ENCODE measurements at places on chromosomes 4 and X.

GRCh38 chrX:21427086-21427485 is 52.9 kb downstream of the CNKSR2 start:
- DNase-seq: no peak

GRCh38 chr4:112940336-112940735 is 109.1 kb upstream of the ANK2 start:
- DNase-seq: no peak

DNA sequence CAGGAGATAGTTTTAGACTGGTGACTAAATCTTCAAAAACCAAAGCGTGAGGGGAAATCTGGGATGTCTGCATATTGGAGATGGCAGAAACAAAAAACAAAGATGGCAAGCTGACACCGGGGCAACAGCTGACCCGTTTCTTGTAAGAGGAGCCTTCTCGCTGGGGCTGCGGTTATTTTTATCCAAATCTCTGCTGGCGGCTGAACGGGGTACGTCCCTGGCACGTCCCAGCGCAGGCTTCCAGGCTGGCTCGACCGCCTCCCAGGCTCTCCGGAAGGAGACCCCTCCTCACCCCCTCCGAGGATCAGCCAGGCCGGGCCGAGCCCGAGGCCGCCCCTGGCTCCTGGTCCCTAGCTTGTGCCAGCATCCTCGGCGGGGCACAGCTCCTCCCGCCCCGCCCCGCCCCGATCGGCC is 403 bp downstream of the SGCB start:
- DNase-seq: no peak

DNA sequence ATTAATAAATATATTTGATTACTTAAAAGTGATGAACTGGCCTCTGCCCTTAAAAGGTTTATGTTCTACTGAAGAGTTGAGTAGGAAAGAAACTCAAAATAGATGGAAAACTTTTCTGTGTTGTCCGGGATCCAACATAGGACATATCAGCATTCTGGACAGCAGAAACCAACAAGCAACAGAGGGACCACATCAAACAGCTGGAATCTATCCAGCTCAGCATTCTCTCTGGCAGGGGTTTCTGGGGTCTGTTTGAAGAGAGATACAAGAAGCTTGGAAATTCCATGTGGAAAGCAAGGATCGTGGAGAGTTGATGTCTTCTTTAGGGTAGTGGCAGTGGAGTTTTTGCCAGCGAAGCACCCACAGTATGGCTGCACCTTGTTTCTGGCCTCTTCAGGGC is 43.6 kb downstream of the ZCCHC12 start:
- DNase-seq: no peak

DNA sequence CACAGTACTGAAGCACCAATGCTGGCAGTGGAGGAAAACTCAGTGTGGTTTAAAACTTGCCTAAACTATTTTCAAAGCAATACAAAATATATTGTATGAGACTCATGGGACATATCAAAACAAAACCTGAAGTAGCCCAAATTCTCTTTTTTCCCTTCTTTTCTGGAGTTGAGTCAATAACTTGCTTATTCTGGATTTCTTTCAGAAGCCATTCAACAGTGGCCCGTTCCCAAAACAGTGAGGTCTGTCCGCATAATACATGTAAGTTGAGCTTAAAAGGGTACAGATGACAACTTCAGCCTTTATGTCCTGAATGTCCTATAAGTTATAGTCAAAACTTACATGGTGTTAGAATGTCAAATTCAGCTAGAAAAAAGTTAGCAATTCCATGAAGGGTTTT is 100.8 kb downstream of the SHISA3 start:
- DNase-seq: no peak

- DNase-seq: no peak
These were observed 686.0 kb downstream of the STPG2 start for GRCh38 chr4:97457253-97457652.
